Activated naive CD4-positive, alpha-beta T cell (primary cell): ENCODE measurements at places on chromosomes 1 and 21.

GRCh38 chr1:21468599-21468998, 28.7 kb downstream of the NBPF3 start:
- DNase-seq, result no peak

DNA sequence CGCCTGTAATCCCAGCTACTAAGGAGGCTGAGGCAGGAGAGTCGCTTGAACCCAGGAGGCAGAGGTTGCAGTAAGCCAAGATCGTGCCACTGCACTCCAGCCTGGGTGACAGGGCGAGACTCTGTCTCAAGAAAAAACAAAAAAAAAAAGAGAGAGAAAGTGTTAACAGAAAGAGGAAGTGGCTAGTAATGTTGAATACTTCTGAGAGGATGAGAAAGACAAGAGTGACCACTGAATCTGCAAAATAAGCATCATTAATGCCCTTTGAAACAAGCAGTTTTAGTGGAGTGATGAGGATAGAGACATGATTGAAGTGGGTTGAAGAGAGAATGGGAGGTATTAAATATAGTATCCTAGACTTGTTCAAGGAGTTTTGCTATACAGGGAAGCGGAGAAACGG, 11.7 kb downstream of the MPZ start:
- no peak for DNase-seq

DNA sequence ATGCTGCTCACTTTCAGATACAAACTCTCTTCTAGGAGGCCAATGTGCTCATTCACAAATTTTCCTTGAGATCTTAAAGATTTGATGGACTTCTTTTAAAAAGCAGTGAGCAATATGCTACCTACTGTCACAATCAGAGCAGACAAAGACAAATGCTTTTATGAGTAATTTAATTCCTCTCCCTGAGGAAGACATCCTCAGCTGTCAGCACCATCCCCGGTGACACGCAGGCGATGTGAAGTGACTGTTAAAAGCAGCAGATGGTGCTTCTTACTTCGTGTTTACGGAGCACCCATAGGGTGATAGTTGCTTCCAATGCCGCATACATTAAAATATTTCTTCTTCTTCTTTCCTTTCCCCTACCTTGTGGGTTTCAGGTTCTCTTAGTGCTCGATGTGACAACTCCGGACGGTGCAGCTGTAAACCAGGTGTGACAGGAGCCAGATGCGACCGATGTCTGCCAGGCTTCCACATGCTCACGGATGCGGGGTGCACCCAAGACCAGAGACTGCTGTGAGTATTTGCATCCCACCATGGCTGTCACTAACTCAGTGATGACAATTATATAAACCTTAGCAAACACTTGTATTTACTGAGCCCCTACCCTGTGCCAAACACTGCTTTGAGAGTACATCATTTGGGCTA, 29.1 kb downstream of the LAMC2 start:
- DNase-seq, result no peak

- DNase-seq, result no peak
Observed at GRCh38 chr1:227947386-227947675, 401 bp downstream of the WNT9A start.

GRCh38 chr21:38753557-38753971, 52.2 kb upstream of the ETS2 start:
- DNase-seq, result no peak

GRCh38 chr1:114457675-114458236, 53.2 kb downstream of the TRIM33 start:
- no peak for DNase-seq

DNA sequence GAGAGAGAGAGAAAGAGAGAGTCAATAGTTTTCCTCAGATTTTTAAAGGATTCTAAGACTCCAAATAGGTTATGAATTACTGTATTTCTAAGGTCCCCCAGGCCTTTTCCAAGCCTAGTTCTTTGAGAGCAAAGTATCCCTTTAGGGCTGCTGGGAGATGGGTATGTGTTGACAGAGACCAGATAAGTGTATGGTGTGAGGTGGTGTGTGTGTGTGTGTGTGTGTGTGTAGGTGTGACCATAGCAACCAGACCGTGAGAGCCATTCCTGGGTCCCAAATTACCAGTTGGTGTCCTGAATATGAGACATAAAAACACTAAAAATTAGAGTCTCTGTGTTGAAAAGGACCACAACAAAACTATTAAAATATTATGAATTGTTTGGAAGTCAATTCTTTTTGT, 41.7 kb upstream of the DNAJC6 start:
- no peak for DNase-seq

- no peak for DNase-seq
Observed at GRCh38 chr1:220207411-220207810, 64.8 kb downstream of the RAB3GAP2 start.

DNA sequence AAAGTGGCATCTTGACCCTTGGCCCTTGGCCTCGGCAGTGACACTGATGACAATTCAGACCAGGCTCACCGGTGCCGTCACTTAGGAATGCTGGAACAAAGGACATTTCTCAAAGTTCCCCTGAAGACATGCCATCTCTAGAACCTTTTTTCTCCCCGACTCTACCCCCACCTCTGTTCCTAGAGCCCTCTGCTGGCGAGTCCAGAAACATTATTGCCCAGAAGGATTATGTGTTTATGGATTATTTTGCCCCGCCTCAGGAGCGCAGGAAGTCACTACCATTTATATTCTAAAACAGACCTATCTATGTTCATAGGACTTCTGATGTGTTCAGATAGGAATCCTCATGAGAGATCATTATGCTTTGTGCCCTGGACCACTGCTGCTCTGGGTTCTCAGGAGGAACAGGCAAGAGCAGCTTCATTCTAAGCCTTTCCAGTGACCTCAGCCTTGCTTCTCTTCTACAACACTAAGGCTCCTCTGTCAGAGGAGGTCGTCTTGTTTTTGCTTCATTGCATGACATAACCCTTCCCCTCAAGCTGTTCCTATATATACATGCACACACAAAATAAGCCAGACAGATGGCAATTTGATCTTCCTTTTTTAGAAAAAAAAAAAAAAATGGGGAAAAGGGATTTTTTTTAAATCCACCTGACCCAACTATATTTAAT, 12.4 kb upstream of the SHISA4 start:
- DNase-seq, result no peak

DNA sequence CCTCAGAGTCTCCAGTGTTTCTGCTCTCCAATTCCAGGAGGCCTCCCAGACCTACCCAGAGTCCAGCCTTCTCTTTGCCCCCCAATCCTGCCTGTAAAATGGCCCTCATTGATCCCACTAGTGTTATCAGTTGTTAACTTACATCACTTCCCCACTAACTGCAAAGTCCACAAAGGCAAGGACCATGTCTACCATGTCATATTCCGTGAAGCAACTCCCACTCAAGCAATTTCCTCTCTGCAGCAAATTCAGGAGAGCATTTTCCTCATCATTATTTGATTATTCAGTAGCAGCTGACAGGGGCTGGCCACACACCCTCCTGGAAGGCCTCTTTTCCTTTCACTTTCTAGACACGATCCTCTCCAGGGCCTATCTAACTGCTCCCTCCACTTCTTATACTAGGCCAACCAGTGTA, 153.5 kb downstream of the RERE start:
- DNase-seq, result no peak

- no peak for DNase-seq
Observed at GRCh38 chr1:81382561-81382960, 418.2 kb upstream of the ADGRL2 start.

DNA sequence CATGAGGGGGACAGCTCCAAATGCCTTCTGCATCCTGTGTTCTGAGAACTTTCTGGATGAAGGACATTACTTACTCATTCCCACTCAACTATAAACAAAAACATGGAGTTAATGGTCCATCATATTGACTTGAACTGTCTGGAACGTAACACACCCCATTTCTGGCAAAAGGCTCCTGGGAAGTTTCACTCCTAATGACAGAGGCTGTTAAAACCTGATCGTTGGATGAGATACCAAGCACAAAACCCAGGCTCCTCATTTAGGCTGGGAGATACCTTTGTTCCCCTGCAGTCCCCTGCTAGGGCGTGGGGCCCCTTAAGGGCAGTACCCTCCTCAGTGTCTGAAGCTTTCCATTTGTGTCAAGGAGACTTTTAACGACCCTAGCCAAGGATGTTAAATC, 78.9 kb downstream of the RHOU start:
- DNase-seq, result no peak

GRCh38 chr1:23013657-23014056, 2.0 kb downstream of the TEX46 start:
- no peak for DNase-seq

DNA sequence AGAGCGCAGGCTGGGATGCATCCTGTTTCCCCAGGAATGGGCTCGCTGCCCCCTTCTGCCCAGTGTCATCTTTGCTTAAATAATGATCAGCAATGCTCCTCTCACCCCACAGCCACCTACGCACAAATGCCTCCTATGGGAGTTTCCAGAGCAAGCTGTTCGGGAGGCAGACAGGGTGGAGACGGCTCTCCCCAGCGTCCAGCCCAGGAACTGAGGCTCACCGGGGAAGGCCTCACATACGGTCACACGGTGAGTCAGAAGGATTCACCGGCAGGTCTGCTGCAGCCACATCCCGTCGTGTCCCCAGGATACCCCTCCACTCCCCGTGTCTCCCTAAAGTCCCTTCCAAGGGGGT, 40.3 kb upstream of the RUNX3 start:
- no peak for DNase-seq

- DNase-seq, result no peak
Observed at GRCh38 chr1:213693864-213694263, 293.9 kb upstream of the PROX1 start.

DNA sequence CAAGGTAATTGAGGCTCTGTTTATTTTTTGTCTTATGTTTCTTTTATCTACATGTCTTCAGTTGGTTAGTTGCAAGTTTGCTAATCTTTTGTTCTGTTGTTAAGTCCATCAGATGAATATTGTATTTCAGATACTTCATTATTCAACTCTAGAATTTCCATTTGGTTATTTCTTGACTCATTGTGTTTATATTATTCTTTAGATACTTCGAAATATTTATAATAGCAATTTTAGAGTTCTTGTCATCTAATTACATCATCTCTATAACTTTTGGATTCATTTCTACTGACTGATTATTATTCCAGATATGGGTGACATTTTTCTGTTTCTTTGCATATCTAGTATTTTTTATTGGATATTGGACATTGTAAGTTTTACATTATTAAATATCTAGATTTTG, 405.6 kb downstream of the PLPP3 start:
- no peak for DNase-seq

DNA sequence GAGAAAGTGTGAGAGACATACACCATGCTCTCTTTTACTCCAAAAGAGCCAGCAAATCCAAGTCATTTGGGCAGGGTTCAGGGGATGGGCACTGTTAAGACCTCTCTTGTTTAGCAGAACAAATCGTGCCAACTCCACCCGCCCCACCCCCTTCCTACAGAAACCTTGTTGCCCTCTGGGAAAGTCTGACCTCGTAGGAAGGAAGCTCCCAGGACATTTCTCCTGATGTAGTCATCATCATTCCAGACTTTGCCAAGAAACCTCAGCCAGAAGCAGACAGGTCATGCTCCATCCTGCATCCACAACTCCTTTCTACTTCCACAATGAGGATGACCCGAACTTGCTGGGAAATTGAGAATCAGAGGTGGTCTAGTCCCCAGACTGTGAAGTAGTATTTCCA, 57.7 kb downstream of the UBE2T start:
- DNase-seq, result no peak

DNA sequence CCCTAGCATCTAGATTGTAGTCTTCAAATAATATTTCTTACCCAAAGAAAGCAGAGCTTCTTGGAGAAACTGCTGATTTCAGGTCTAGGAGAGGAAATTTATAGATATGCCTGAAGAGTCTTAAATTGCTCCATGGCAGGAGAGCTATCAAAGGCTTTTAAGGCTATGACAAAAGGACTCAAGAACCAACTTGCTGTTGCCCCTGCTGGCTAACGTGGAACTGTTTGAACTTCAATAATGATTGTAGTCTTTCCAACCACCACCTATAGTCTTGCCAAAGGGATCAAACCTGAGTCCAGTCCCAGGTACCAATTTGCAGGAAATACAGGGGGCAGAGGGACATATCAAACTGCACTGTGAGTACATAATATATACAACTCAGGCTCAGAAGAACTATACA, 336.2 kb upstream of the ESRRG start:
- DNase-seq, result no peak

DNA sequence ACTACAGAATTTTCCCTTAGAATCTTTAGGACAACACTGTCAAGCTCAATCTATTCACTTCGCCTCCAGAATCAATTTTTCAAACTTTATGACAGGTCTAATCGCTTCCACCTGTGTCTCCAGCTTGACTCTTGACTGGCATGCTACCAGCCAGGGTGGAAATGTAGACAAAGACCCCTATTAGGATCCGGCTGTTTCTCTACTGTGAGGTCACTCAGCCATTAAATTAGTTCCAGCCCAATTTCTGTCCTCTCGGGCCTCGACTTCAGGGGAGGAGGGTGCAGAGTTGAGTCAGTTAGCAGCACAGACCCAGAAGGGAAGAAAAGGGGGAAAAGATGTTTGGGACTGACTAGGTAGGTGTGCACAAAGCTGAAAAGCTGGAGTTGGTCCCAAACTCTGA, 78.5 kb downstream of the HLCS start:
- DNase-seq, result no peak

GRCh38 chr1:179872558-179872957, 5.0 kb downstream of the TOR1AIP2 start:
- DNase-seq, result no peak

DNA sequence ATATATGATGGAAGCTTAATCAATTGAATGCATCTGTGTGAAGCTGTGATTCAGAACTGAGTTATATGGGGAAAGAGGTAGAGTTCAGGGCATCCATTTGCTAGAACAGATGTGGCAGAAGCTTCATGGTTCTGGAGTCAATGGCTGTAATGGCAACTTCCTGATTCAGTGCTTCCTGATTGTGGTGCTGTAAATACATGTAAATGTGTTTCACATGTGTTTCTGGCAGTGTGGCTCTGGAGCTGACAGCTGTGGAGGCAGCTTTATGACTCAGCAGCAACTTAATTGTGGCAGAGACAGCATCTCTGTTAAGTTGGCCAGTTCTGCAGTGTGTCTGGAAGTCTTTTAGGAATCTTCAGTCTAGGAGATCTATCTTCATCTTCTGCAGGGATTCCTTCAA, 226.6 kb upstream of the ZRANB2 start:
- no peak for DNase-seq

GRCh38 chr1:12314333-12314903, 84.6 kb downstream of the VPS13D start:
- DNase-seq, result no peak

DNA sequence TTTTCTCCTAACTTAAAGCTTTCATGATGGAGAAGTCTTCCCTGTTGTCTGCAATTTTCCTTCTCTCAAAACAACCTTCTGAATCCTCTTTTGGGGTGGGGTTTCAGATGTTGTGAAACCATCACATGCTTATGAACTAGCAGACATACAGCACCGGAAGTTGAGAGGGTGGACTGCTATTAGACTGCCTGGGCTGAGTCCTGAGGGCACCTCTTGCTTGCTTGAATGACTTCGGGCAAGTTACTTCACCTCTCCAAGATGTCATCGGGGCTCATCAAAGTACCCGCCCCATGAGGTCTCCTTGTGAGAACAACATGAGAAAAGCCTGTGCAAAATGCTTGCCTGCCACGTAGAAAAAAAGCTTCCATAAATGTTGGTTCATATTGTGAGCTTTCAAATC, 89.6 kb downstream of the CCDC185 start:
- no peak for DNase-seq
